Body of pancreas (tissue), 4 donors: ENCODE measurements at places on chromosomes 12 and 14.
A peak's percentile ranks its signal among the peaks of the same experiment; 100 is the strongest.

DNA sequence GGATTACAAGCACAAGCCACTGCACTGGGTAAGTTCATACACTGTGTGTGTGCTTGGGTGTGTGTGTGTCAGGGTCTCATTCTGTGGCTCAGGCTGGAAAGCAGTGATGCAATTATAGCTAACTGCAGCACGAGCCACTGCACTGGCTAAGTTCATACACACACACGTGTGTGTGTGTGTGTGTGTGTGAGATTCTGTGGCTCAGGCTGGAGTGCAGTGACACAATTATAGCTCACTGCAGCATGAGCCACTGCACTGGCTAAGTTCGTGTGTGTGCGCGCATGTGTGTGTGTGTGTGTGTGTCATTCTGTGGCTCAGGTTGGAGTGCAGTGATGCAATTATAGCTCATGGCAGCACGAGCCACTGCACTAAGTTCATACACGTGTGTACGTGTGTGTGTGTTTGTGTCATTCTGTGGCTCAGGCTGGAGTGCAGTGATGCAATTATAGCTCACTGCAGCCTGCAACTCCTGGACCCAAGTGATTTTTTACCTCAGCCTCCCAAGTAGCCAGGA is 85.4 kb downstream of the HECTD1 start:
- no peak for DNase-seq

DNA sequence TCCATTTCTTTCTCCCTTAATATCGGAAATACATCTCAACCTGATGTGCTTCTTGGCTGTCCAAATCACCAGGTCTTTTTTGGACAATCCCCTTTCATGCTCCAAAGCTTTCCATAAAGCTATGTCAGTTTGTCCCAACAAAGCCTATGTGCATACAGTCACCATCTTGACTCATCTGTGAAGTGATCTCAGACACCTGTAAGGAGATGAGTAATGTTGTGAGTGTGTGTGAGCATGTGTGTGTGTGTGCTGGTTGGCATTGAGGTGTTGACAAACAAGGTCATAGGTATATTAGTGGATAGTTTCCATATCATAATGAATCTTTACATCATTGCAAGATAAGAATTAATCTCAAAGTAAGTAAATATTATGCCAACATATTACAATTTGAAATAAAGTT is 1243.3 kb upstream of the SEL1L start:
- DNase-seq = no peak

DNA sequence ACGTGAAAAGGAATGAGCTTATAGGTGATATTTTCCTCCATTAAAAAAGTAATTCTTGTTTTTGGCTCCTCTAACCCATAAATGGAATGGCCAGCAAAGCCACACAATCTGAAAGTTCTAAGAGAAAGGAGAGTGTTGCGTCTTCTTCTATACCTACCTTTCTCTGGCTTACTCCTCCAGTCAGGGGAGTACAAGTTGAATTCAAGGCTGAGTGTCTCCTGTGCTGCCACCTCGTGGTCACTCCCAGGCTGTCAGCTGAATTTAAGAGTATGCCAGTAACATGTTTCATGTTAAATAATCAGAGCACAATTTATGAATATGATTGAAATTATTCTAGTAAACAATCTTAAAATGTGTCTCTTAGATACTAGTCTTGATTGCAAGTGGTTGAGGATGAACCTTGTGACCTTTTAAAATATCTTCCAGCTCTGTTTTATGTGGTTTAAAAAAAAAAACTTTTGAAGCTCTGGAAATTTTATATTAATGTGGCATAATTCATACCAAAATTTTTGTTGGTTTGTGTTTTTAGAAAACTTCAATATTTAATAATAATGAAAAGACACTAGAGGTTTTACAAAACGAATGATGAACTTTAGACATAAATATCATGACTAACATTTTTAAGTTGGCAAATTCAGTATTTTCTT is 31.7 kb downstream of the PTHLH start:
- DNase-seq = peak; percentile 81

DNA sequence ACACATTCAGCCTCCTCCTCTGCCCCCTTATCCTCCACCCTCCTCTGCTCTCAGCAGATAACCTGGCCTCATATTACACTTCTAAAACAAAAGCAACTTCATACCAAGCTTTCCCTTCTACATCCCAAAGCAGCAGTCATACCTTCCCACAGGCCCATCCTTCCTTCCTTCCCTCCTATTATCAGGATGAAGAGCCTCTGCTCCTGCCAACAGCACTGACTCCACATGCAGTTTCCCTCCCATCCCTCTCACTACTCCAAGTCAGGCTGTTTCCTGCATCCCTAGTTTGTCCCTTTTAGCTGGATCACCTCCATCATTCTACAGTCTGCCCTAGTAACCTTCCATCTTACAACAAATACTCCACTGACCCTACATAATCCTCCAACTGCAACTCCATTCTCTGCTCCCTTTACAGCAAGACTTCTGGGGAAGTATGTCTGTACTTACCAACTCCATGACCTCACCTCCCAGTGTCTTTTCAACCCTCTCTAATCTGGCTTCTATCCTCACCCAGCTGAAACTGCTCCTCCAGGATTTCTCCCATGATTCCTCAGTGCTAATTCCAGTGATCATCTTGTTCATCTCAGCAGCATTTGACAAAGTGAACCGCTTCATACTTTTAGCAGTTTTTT is 4.9 kb upstream of the YEATS4 start:
- no peak for DNase-seq
